ENCODE measurements at places on chromosomes 3 and 15.
A peak's percentile ranks its signal among the peaks of the same experiment; 100 is the strongest.

GRCh38 chr3:127612966-127613365 lies 14.8 kb downstream of the MCM2 start:
- no peak for DNase-seq

DNA sequence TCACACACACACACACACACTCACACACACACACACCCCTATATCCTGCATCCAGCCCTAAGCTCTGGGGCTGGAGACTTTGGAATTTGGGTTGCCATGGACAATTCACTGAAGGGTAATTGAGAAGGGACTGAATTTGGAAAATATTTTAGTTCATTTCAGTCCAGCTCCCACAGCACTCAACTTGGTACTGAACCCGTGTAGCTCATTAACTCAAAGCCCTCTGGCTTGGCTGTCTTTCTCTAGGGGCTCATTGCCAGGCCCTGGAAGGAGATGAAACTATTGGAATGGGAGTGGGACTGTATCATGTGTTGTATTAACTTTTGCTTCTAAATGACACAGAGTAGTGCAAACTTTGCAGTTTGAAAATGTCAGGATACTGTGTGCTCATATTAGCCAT lies 157.3 kb downstream of the EPHB1 start:
- DNase-seq: no peak

DNA sequence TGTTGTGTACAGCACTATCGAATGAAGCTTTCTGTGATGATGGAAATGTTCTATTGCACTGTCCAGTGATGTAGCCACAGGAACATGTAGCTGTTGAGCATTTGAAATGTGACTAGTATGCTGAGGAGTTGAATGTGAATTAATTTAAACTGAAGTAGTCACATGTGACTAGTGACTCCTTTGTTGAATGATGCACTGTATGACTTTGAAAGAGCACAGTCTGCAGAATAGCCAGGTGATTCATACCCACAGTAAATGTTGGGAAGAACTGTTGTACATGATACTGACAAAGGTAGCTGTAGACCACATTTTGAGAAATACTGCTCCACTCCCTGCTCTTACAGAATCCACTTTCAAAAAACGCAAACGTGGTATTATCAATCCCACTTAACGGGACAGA lies 34.0 kb upstream of the ACTL6A start:
- no peak for DNase-seq

- no peak for DNase-seq
Observed at GRCh38 chr3:7581831-7582230, 720.9 kb downstream of the GRM7 start.

DNA sequence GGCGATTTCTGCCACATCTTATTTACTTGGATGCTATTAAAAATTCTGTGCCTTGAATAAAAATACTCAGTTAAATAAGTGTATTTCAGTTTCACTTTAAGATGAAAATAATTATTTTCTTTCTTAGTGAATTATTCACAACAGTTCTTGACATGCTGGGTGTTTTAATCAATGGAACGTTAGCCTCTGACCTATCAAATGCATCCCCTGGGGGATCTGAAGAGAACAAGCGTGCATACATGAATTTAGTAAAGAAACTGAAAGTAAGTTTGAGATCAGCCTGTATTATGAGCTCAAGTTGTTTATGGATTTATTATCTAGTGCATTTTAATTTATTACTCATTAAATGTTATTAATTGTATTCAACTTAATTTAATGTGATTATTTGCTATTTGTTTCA lies 597 bp downstream of the P2RY12 start:
- no peak for DNase-seq

GRCh38 chr3:175670557-175670956 lies 811.4 kb downstream of the NAALADL2 start:
- no peak for DNase-seq

GRCh38 chr15:72365844-72366243 lies 10.0 kb downstream of the HEXA start:
- DNase-seq: no peak

DNA sequence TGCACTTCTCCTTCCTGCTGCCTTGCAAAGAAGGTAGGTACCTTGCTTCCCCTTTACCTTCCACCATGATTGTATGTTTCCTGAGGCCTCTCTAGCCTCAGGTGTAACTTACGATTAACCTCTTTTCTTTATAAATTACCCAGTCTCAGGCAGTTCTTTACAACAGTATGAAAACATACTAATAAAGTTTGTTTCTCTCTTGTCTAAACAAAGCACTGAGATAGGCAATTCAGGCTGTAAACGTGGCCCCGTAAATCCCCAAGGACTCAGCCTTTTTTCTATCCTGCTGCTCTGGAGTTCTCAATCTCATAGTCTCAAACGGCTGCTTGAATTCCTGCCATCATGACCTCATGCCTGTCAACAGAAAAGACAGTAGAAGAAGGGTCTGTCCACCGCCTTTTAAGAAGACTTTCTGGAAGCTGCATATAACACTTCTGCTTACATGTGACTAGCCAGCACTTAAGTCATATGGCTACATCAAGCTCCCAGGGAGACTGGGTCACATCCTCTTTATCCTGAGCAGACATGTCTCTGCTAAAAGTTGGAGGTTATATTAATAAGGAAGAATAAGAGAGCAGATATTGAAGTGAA lies 257.8 kb downstream of the EBLN2 start:
- DNase-seq: no peak

DNA sequence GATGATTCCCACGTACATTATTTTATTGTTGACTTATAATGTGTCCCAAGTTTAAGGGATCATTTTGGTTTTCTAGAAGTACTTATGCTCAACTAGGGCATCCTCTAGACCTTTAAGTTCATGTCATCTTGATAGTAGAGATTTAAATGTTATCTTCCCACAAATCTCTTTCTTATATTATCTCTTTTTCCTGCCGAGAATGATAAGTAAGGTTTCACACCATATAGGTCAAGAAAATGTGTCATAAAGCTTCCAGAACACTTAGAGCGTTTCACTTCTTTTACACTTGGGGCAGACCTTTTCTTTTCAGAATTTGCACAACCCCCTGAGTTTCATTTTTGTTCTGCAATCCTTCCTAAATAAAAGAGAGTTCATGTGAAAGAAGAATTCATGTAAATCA lies 142.0 kb upstream of the CBLB start:
- DNase-seq: no peak

DNA sequence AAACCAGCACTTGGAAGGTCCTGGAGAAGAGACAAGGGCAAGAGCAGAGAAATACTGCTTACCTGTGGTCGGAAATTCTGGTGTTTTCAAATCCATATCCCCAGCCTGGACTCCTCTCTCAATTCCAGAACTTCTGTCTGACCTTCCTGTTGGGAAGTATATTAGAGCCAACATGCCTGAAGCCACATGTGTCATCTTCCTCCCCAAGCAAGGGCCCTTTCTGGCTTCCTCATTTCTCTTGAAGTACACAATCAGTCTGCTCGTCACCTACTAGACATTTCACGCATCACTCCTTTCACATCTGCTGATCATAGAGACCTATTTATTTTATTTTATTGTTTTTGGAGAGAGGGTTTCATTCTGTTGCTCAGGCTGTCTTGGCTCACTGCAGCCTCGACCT lies 8.4 kb downstream of the PARP14 start:
- DNase-seq: no peak

- no peak for DNase-seq
Observed at GRCh38 chr15:101159936-101160815, 91.7 kb downstream of the CHSY1 start.

DNA sequence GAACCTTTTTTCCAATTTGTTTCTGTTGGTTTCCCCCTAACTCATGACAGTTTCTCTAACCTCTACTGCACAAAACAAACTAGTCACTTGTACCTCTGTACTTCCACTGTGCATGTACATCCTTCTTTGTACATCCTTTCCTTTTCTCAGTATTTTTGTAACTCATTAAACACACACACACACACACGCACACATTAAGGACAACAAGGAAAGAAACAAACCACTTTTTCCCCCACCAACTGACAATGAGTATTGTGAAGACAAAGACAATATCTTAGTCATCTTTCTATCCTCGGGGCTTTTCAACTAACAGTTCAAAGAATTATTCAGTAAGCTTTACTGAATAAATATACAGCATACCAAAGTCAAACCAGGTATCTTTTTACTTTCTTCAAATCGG lies 170.5 kb downstream of the VPS13C start:
- DNase-seq: no peak

GRCh38 chr3:51617597-51617996 lies 53.5 kb upstream of the TEX264 start:
- no peak for DNase-seq

DNA sequence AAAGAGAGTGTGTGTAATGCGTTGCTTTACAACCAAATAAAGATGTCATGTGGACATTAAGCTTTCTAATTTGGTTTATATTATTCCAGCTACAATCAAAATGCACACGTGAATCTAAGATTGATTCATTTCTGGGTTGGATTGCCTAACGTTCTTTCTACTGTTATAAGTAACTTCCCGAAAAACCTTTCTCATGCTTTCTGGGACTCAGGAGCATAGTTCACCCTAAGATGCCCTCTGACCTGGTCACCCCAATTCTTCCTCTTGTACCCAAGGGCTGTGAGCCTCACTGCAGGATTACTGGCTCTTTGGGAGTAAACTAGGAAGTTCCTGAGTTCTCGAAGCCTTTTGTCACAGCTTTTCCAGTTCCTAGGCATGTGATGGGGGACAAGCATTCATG lies 12.7 kb upstream of the LMCD1 start:
- DNase-seq: no peak

- DNase-seq: no peak
Observed at GRCh38 chr3:108292450-108292849, 3.9 kb upstream of the HHLA2 start.

- no peak for DNase-seq
Observed at GRCh38 chr15:79620112-79620857, 188.1 kb downstream of the MINAR1 start.

DNA sequence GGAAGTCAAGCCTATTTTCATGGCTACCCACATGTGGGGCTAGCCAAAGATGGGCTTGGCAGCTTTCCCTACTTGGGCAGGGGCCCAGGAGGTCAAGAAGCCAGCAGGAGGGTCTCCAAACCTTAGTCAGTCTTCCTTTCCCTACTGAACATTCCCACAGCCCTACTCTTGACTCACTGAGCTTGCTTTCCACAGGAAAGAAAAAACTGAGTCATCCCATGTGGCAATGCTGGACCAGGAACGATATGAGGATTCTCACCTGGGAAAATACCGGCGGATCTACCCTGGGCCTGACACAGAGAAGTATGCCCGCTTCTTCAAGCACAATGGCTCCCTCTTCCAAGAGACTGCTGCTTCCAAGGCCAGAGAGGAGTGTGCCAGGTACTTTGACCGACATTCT lies 3.7 kb upstream of the NGRN start:
- DNase-seq: no peak

- DNase-seq: no peak
Observed at GRCh38 chr3:106518516-106518915, 649.7 kb upstream of the CBLB start.

DNA sequence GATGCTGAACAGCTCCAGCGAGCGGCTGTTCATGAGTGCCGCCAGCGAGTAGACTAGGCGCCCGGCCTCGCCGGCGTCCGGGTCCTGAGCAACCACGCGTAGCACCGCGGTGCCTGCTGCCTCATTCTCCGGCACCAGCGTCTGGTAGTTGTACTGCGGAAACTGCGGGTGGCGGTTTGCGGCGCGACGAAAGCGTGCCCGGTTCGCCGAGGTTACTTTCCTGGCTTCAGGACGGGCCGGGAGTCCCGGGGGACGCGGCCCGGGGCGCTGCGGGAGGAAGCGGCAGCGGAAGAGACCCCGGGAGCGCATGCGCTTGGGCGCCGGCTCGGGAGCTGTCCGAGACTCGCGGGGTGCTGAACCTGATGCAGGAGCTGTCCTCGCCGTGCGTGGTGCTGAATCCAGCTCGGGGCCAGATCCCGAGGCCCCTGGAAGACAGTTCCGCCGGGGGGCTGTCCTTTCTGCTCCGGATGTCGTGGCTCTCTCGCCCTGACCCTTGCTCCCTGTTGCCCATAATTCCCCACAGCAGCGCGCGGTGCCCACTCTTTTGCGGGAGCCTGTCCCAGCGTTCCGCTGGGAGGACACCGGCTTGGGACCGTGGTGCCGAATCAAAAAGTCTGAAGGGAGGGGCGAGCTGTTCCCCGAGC lies 1.1 kb downstream of the CELSR3 start:
- DNase-seq: peak; percentile 40

DNA sequence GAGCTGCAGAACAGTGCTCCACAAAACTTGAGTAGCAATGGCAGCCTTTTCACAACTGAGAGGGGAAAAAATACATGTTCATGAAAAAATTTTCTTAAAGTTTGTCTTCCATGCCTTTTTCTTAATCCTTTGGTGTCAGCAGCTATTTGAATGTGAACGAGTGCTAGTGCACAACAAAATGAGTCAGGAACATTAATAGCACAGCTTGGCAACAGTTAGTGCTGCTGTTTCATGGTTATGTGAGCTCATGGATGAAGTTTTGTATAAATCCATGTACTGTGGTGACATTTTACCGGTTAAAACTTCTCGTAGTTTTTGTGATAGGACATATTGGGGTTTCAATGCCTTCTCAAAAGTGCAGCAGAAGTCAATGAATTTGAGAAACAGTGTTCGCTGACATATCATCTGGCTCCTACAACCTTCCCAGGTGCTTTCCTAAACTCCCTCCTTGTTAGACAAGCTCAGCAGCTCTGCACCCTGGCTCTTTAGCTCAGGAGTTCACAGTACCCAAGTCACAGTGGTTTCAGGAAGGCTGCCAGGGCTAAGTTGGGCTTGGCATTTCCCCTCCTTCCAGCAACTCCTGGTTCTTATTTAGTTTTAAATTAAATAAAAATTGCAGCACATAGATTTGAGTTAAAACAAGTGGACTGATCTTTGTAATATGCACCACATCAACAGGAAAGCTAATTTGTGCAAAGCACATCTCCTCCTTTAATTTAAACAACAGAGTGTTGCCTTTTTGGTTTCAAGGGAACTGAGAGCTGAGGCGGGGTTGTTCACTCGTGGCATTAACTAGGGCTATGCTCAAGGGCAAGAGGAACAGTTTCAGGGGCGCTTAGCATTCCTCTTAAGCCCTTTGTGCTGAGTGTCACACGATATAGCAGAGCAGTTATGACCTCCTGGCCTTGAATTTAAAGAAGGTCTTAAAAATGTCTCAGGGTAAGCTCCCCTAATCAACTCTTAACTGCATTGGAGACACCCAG lies 362.8 kb downstream of the CHST2 start:
- DNase-seq: no peak
